Activated CD4-positive, CD25-positive, alpha-beta regulatory T cell treated with anti-CD3 and anti-CD28 coated beads, Interleukin-2, amount 50 U/mL, for 24 hours (primary cell): ENCODE measurements at places on chromosomes 6 and 20.

DNA sequence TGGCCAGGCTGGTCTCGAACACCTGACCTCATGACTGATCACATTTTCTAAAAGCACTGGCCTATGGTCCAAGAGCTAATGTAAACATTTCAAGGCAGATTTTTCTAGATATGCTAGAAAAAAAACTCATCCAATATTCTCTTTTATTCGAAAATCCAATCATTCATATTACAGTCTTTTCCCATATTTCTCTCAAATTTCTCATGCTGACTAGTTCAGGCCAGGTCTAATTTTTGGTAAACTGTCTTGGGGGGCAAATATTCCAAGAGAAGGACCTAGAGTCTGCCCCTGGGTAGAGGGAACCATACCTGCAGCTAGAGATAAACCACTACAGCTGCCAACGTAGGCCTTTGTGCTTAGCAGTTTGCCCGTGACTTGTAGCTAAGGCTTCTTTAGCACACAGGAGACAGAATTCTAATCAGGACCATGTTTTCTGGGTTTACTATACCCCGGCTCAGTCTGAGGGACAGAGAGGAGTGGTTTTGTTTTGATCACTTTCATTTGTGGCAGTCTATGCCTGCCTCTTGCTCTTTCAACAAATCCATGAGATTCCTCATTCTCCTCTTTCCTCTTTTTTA, 71.8 kb upstream of the CITED2 start:
- no peak for ATAC-seq

DNA sequence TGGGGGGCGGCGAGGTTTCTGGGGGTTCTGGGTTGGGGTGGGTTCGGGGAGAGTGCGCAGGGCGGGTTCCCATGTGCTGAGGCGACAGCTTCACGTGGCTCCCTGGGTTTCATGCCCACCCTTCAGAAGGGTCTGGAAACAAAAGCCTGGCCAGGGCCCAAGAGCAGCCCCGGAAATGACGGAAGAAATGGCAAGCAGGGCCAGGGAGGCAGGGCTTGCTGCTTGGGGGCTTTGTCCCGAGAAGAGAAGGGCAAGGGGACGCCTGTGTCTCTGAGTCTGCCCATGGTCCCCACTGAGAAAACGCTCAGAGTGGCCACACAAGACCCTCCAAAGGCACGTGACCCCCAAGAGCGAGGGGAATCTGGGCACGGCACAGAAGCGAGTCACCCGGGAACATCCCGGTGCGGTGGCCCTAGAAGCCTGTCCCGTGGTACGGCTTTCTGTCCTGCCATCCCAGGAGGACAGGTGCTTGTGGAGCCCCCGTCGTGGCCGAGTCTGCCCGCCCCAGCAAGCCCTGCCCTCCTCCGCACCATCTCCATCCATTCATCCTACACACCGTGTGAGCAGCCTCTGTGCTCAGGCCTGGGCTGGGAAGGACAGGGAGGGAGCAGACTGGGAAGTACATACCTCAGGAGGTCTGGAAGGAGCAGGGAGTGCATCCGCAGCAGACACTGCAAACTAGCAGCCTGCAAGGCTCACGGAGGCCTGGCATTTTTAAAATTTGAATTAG, 9.0 kb downstream of the NPEPL1 start:
- ATAC-seq = no peak

DNA sequence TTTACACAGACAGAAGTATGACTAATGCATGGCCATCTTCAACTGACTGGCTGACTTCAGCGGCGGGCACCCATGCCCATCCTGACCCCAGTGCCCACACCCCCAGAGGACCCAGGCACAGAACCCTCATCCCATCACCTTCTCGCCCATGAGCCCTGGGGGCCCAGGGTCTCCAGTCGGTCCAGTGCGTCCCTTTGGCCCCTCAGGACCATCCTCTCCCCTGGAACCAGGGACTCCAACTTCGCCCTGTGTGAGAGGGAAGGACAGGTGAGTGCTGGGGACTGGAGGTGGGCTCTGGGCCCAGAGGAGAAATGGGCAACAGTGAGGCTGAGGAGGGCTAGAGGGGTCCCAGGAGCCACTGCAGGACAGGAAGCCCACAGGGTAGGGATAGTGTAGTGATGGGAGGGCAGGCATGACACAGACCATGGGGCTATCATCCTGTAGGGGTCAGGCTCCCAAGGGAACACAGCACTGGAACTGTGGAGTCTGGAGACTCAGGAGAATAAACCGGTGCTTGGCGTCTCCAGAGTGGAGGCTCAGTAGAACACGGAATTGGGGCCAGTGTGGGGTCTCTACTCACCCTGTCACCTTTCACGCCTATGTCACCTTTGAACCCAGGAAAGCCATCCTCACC, 16.7 kb downstream of the COL11A2 start:
- no peak for ATAC-seq

GRCh38 chr20:15814360-15814759, 758.9 kb downstream of the KIF16B start:
- no peak for ATAC-seq

DNA sequence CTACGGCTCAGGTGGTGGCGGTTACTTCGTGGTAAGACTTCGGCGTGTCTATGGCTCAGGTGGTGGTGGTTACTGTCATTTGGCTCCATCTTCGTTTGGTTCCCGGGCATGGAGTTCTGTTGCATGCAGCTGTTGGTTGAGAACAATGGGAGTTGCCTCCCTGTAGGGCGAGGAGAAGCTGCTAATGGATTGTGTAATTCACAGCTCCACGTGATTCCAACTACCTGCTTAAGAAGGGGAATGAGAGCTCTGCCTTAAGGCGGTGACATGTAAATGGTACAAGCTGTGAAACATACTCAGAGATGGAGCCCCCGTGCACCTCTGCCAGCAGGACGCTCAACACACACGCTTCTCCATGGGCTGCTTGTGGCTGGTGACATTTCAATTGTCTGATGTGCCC, 12.4 kb upstream of the DACT2 start:
- ATAC-seq = no peak

DNA sequence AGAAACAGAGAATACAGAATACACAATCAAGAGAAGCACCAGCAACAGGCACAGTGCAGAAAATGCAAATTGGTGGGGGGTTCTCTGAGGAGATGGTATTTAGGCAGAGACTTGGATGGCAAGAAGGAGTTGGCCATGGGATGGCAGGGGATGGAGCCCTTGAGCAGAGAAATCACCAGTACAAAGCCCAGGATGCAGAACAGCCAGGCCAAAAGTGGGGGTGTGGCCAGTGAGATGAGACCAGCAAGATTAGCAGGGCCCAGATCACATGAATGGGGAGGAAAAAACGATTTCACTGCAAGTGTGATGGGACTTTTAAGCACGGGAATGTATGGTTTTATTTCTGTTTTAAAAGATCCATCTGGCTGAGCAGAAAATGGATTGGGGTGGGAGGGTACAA, 63.4 kb downstream of the TRAM2 start:
- no peak for ATAC-seq

- ATAC-seq = no peak
Measured at GRCh38 chr20:1003920-1004697, 2.0 kb upstream of the RSPO4 start.

- ATAC-seq = no peak
Measured at GRCh38 chr6:156832669-156833068, 55.5 kb downstream of the ARID1B start.

DNA sequence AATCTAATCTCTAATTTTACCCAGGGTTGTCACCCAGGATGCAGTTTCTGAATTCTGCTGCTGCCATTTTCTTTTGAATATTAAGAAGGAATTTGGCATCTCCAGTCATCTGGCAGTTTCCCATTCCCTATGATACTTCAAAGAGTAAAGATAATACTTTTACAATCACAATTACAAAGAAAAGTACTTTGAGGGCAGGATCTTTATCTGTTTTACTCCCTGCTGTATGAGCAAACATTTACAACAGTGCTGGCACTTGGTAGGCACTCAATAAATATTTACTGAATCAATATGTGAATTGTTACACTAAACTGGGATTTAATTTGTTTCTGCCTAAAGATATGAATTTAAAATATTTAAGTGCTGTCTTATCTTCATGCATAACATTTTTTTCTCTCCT, 224.9 kb downstream of the EPHA7 start:
- no peak for ATAC-seq

- no peak for ATAC-seq
Measured at GRCh38 chr6:80234908-80235307, 128.4 kb downstream of the BCKDHB start.

DNA sequence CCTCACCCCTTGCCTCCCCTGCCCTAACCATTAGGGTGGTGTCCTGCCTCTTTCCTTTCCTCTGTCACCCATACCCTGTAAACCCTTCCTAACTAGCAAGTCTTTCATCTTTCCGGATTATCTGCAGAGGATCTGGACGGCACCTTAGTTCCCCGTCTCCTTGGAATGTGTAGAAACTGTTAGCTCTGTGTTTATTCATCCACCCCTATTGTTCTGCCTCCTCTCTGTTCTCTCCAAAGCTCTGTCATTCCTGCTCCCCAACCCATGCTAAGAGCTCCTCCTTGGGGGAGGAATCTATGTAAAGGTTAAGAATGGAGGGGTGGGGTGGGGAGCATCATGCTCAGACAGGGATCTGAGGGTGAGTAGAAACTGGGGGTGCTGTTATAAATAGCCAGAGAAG, 39.4 kb upstream of the KCNK5 start:
- ATAC-seq = no peak

GRCh38 chr6:87572021-87572420, 17.8 kb downstream of the RARS2 start:
- no peak for ATAC-seq

- peak; percentile 76 for ATAC-seq
Measured at GRCh38 chr6:144335914-144336313, 50.8 kb downstream of the UTRN start.

DNA sequence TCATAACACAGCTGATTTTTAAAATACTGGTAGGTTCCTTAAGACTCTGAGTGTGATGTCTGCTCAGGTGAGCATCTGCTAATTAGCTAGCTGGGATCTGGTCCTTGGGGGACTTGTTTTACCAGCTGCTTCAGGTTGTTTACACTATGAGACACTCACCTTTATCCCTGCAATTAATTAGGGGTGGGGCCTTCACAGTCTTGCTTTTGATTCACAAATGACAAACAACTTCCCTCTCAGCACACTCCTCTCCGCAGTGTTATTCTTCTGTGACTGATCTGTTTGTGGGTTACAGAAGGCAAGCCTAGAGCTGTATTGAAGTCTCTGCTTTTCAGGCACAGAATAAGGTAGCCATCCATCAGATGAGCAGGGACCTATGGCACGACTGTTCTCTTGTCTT, 62.0 kb upstream of the CD83 start:
- ATAC-seq = no peak

DNA sequence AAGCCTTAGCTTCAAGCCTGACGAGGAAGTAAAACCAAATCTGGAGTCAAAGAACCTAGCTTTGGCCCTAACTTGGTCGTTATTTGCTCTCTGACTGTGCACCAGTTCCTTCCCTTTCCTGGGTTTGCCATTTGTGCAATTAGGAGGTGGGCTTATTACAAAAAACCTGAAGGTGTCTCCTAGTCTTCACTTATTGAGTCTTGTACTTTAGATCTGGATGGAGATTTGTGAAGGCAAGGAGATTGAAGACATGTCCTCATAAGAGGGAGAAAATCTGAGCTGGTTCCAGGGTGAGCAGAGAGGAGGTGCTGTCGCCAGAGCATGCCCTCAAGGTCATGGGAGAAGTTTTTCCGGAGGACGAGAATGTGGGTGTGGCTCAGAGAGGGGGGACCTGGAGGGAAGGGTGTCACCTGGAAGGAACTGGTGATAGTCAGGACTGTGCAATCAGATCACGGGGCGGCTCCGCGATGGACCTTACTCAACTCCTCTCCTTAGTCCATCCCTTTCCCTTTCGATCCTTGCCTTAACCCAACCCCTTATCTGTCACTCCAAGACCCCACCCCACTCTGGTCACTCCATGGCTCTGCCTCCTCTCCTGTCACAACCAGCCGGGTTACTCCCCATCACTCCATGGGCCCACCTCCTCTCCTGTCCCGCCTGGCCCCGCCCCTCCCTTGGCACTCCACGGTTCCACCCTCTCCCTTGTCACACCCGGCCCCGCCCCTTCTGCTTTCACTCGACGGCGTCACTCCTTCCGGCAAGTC, 588 bp upstream of the ACSS2 start:
- peak; percentile 80 for ATAC-seq

DNA sequence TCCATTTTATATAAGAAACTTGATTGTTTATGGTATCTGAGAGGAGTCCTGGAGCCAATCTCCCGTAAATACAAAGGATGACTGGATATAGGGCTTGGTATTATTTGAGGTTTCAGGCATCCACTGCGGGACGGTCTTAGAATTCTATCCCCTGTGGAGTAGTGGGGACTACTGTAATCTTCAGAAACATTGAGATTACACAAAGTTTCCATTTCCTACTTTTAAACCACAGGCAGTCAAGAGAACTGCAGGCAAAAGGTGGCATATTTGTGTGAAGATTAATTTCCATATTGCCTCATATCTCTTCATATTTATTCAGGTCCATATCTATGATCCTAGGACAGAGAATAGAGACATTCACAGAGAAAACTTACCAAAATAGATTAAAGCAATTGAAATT, 586.2 kb downstream of the PHF3 start:
- ATAC-seq = no peak

GRCh38 chr20:45449528-45449927, 20.0 kb upstream of the WFDC2 start:
- ATAC-seq = no peak

- no peak for ATAC-seq
Measured at GRCh38 chr20:5361176-5361575, 44.4 kb upstream of the PROKR2 start.

GRCh38 chr6:8246403-8246802, 144.1 kb upstream of the EEF1E1 start:
- no peak for ATAC-seq

GRCh38 chr20:36658300-36658699, 12.3 kb upstream of the SLA2 start:
- peak; percentile 28 for ATAC-seq

DNA sequence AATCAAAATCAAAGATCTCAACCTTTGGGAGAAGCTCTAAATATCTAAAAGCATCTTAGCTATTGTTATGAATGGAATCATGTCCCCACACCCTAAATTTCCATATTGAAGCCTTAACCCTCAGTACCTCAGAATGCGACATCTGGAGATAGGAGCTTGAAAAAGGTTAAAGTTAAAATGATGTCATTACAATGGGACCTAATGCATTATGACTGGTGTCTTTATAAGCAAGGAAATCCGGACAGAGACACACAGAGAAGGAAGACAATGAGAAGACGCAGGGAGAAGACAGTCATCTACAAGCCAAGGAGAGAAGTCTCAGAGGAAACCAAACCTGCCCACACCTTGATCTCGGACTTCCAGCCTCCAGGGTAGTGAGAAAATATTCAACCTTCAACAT, 46.1 kb downstream of the KIF13A start:
- ATAC-seq = no peak
